ENCODE measurements at places on chromosomes 5 and 9.

DNA sequence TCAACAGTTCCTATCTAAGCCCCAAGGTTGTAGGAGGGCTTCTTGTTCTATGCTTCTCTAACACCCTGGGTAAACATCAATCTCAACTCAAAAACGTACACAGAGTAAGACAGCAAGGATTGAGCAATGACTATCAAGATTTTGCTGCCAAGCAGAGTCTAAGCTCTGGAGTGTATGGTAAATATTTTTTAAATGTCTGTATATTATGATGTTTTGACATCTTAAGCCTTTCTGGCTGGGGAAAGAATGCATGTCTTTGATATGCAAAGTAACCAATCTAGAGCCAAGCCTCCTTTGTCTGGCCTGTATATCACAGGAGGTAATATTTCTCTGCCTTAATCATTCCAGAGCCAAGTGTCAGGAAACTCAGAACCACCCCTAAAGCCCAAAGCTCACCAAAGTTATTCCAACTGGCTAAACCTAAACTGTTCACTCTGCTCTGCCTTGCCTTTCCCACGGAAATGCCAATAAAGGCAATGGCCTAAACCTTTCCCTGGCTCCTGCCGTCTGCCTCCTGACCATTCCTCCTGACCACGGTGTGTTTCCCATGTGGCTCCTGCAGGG lies 45.2 kb downstream of the YIPF5 start:
- H3K4me3 ChIP-seq = no peak overlapping the region
- peak overlapping the region; percentile 63 for H3K27ac ChIP-seq
- H3K27me3 ChIP-seq = no peaks in the 10 kb centered on the region
- peak; percentile 28 for DNase-seq
- no peaks in the 10 kb centered on the region for H3K36me3 ChIP-seq
- peaks cover 13% of the 10 kb centered on the region for H3K4me1 ChIP-seq

- peaks cover 14% of the 10 kb centered on the region for H3K4me1 ChIP-seq
- no peak for DNase-seq
- H3K27ac ChIP-seq = no peak overlapping the region
- H3K4me3 ChIP-seq = no peak overlapping the region
- no peaks in the 10 kb centered on the region for H3K36me3 ChIP-seq
- no peaks in the 10 kb centered on the region for H3K27me3 ChIP-seq
Measured at GRCh38 chr5:39584927-39585326, 160.1 kb upstream of the DAB2 start.

GRCh38 chr9:93177676-93178075 lies 6.3 kb upstream of the WNK2 start:
- H3K27ac ChIP-seq = no peak overlapping the region
- no peak for DNase-seq
- no peak overlapping the region for H3K4me3 ChIP-seq
- no peaks in the 10 kb centered on the region for H3K4me1 ChIP-seq

DNA sequence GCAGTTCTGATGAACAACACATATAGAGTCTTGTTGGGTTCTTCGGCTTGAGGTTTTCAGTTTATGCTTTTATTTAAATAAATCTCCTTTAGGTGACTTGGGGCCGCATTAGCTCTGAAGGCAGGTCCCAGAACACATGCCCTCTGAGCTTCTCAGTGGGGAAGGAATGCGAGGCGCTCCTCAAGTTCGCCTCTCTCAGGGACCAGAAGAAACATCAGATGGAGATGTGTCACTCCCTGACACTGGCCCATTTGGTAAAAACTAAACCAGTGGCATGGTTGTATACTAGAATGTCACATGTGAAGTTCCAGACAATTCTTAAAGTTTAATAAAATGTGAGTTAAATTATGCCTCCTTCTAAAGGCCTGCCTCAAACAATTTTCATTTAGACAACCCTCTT lies 1.9 kb downstream of the MACROH2A1 start:
- H3K4me1 ChIP-seq = peaks cover 58% of the 10 kb centered on the region
- H3K4me3 ChIP-seq = no peak overlapping the region
- no peaks in the 10 kb centered on the region for H3K27me3 ChIP-seq
- no peaks in the 10 kb centered on the region for H3K36me3 ChIP-seq
- H3K27ac ChIP-seq = peak overlapping the region; percentile 99

DNA sequence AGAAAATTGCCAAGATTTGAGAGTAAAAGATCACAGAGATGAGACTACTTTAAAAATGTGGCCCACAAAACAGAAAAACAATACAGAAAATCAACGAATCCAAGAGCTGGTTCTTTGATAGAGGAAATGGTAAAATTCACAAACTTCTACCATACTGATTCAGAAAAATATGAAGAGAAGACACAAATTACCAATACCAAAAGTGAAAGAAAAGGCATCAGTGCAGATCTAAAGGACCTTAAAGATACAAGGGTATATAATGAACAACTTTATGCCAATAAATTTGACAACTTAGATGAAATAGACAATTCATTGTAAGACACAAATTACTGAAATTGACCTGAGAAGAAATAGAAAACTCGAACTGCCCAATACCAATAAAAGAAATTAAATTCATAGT lies 24.4 kb upstream of the SLC1A1 start:
- H3K27ac ChIP-seq = no peak overlapping the region
- H3K4me1 ChIP-seq = no peaks in the 10 kb centered on the region
- no peak for DNase-seq
- no peaks in the 10 kb centered on the region for H3K27me3 ChIP-seq
